ENCODE measurements at places on chromosomes 5 and 9. TPM values are rescaled to one million over a fixed set of nuclear protein-coding genes. Genes with fewer than 3 reads are reported as not detected.

Gene SLC6A7
- total RNA-seq: not detected

Gene F2RL2
- total RNA-seq: not detected

- H3K4me3 ChIP-seq: no peak overlapping the region
- H3K27ac ChIP-seq: no peak overlapping the region
- H3K36me3 ChIP-seq: no peaks in the 10 kb centered on the region
These were observed 86.9 kb downstream of the NUDT12 start for GRCh38 chr5:103475629-103476240.

DNA sequence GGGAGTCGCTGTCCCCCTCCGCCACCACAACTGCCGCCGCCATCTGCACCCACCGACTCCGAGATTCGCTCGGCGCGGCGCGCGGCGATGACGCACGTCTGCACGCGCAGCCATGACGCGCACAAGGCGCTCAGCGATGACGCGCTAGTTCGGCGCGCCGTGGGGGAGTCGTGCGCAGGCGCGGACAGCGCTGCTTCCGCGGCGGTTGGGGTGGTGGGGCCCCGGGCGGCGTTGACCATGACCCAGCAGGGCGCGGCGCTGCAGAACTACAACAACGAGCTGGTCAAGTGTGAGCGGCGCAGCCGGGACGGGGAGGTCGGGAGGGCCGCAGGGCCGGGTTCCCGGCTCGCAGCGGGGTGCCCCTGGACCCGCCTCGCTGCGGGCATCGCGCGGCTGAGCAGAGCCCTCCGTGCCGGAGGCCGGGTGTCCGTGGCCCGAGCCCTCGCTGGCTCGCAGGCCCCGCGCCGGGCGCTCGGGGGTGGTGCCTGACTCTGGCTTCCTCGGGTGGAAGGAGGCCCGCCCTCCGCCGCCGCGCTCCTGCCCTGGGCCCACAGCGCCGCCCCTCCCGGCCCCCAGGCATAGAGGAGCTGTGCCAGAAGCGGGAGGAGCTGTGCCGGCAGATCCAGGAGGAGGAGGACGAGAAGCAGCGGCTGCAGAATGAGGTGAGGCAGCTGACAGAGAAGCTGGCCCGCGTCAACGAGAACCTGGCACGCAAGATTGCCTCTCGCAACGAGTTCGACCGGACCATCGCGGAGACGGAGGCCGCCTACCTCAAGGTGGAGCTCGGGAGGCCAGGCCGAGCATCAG, at the start of the genes ANAPC2 and SSNA1:
Gene ANAPC2, minus strand, starts transcription at position 71 of the 807 bp plus-strand sequence. Its CDS starts 28 bp downstream, at position 43.
Gene SSNA1, plus strand, starts transcription at position 187 of the 807 bp plus-strand sequence. Its CDS starts 51 bp downstream, at position 238.
- DNase-seq: peak; percentile 85
- peak within 1 kb of the TSS; percentile 84 for H3K4me3 ChIP-seq
- H3K4me1 ChIP-seq: peaks cover 28% of the 10 kb centered on the region
- H3K36me3 ChIP-seq: peaks cover 28% of the 10 kb centered on the region

DNA sequence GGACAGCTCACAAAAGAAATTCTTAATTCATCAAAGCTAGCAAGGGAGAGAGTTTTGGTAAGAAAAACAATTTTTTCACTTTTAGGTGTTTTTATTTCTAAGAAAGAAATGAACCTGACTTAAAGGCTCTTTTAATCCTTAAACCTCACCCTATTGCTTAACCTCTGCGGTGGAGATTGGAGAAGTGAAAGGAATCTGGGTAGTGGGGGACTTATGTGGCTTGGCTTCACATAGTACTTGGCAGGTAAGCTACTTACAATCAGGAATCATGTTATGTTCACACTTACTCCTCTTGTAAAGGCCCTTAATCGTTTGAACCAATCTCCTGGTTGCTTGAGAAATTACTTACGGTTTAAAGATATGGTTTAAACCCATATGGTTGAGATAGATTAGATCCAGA, 104.8 kb downstream of the ISOC1 start:
- DNase-seq: no peak
- H3K4me1 ChIP-seq: no peaks in the 10 kb centered on the region
- no peak overlapping the region for H3K27ac ChIP-seq
- H3K27me3 ChIP-seq: no peaks in the 10 kb centered on the region
- no peak overlapping the region for H3K4me3 ChIP-seq

- H3K4me1 ChIP-seq: peaks cover 32% of the 10 kb centered on the region
- no peaks in the 10 kb centered on the region for H3K27me3 ChIP-seq
- H3K36me3 ChIP-seq: no peaks in the 10 kb centered on the region
- no peak for DNase-seq
These were observed 70.4 kb upstream of the DAP start for GRCh38 chr5:10831419-10831818.

DNA sequence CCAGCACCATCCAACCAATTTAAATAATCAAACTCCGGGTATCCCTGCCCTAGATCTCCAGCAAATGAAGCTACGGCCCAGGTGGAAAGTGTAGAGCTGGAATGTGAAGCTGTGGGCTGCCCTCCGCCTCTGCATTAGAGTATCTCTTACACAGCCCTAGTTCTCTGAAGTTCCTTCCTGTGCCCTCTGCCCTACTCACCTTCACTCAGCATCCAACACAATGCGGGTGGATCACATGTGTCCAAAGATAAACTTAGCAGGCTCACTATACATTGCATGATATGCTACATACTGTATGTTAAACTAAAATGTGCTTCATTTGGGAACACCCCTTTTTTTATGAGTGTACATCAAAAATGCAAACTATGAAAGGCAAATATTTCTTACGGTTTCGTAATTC, 70.0 kb upstream of the RAD23B start:
- H3K27ac ChIP-seq: no peak overlapping the region
- H3K27me3 ChIP-seq: no peaks in the 10 kb centered on the region
- peak; percentile 59 for DNase-seq
- H3K4me1 ChIP-seq: peaks cover 28% of the 10 kb centered on the region
- H3K36me3 ChIP-seq: no peaks in the 10 kb centered on the region
